Stimulated activated CD4-positive, alpha-beta T cell treated with anti-CD3 and anti-CD28 coated beads, Interleukin-1b, Interleukin-23, amount 100 ng/mL, for 48 hours (primary cell): ENCODE measurements at places on chromosomes 6 and 20.

DNA sequence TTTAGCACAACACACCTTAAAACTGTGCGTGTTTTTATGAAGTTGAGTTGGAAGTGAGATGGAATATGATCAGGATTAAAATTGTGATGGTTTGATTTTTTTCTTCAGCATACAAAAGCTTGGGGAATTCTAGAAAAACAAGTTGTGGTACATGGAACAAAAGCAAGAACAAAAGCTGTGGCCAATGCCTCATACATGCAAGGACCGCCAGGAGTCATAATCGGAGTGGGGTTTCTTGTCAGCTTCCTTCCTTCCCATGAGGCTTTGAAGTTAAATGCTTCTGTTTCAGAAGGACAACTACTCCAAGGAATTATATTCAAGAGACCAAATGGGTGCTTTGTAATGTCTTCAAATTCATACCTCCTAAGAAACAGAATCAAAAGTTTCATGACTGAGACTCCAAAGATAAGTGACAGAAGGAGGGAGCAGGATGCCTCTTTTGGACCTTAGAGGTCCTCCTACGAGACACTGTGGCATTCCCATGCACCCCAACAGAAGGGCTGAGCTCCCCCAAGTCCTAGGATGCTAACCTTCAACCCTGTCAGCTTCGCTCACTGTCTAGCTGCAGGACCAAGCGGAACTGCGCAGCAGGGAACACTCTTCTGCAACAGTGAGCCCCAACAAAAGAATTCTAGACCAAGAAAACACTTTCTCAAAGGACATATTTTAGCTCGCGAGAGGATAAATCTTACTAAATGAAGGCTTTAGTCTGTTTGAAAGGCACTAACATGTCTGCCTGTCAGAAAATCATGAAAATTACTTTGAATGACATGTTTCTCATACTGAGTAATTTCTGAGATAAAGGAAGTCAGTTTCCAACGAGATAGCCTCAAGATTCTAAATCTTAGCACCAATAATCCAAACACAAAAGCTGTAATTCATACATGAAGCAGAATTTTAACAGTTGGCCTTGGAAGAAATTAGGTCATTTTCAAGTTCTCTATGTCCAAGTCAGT lies 108.5 kb upstream of the NHSL1 start:
- no peak for DNase-seq

- DNase-seq: no peak
These were observed 73.6 kb upstream of the TRAF3IP2 start for GRCh38 chr6:111679126-111679858.

DNA sequence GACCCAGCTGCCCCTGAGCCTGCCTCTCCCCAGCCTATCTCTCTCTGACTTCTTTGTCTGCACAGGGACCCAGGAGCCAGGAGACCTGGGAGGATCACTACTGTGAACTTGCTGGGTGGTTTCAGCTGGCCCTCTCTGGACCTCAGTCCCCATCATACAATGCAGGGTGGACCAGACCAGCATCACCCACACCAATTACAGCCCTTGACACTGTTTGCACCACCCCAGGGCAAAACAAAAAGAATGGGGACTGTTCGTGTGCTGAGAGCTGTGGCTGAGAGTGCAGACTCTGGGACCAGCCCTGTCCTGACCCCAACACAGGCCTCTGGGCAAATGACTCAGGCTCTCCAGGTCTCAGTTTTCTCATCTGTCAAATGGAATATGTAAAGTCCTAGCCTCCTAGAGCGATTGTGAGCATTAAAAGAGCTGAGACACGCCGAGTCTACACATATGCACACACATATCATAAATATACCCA lies 25.4 kb downstream of the PTGIS start:
- DNase-seq: no peak

DNA sequence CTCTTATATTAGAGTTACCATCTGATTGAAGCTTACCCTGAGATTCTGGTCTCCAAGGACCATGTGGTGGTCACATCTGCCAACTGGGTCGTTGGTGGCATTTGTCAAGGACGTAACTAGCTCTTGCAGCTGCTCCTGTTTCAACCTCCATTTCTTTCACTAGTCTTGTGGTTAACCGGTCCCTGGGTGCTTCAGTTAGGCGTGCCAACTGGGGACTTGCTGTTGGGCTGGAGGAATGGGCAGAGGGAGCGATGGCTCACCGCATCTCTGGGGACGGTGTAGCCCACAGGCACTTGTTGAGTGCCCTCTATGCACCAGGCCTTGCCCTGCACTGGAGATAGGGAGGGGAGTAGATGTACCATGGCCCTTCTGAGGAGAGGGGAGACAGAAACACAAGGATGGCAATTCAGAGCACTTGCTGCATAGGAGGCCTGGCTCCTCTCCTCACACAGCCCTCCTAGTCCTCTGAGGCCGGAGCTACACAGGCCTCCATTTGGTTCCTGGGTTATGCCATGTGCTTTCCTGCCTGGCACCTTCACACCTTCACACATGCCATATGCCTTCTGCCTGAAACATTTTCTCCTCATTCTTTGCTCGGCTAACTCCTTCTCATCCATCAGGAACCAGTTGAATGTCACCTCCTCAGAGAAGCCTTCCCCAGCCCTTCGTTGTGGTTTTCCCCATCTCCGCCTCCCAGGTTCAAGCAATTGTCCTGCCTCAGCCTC lies 20.0 kb upstream of the ASXL1 start:
- no peak for DNase-seq

GRCh38 chr6:11675601-11676000 lies 103.0 kb downstream of the ADTRP start:
- no peak for DNase-seq

GRCh38 chr20:35952480-35953386 lies 1.6 kb downstream of the SCAND1 start:
- DNase-seq: no peak

- no peak for DNase-seq
These were observed 72.1 kb downstream of the SLC24A3 start for GRCh38 chr20:19284400-19285178.

DNA sequence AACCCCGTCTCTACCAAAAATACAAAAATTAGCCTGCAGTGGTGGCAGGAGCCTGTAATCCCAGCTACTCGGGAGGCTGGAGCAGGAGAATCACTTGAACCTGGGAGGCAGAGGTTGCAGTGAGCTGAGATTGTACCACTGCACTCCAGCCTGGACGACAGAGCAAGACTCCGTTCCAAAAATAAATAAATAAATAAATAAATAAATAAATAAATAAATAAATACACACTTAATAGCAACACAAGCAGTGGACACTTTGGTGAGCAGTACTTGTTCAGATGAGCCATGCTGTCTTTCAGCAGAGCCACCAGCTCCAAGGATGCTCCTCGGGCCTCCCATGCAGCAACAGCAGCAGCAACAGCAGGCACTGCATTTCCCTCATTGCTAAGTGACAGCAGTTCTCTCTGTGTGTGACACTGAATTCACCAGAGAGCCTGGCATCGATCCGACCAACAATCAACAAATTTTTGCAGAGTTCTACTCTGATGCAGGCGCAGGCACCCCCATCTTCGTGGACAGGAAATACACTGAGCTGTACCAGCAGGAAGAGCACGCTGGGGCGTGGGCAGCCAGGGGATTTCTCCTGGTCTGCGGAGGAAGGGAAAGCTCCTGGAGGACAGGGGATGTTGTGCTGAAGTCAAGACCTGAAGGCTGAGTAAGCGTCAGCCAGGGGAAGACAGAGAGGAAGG lies 54.0 kb upstream of the SNX9 start:
- no peak for DNase-seq

DNA sequence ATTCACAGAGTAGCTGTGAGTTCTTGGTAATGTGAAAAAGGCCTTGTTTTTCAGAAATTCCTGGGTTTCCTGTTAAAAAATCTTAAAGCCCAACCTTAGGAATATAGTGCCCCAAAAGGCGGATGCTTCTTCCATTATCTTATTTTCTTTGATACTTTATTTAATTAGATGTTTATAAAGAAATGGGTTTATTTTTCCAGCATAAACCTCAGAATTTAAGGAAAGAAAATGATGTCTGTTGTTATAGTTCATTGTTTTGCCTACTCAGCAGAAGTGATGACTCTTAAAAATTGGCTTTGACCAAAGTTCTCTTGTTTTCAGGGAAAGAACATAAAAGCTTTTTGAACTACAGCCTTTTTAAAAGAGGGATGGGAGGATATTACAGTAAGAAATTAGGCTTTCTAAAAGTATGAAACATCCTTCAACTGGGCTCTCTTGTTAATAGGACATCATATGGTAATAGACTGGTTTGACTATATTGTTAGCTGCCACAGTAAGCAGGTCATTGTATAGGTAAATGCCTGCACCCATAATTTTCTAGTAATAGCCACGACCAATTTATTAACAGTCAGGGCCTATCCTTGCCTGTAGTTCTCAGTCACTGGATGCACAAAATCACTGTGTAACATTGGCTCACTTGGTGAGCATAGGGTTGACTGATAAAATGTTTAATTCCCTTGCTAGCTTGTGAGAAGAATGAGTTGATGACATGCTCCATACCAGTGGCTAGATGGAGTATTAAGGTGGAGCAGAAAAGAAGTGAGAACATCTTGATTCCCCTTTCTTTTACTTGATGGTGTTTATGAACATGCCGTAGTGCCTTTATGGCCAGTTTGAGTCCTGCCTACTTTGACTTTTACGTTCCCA lies 5.2 kb downstream of the SRSF6 start:
- DNase-seq: no peak

DNA sequence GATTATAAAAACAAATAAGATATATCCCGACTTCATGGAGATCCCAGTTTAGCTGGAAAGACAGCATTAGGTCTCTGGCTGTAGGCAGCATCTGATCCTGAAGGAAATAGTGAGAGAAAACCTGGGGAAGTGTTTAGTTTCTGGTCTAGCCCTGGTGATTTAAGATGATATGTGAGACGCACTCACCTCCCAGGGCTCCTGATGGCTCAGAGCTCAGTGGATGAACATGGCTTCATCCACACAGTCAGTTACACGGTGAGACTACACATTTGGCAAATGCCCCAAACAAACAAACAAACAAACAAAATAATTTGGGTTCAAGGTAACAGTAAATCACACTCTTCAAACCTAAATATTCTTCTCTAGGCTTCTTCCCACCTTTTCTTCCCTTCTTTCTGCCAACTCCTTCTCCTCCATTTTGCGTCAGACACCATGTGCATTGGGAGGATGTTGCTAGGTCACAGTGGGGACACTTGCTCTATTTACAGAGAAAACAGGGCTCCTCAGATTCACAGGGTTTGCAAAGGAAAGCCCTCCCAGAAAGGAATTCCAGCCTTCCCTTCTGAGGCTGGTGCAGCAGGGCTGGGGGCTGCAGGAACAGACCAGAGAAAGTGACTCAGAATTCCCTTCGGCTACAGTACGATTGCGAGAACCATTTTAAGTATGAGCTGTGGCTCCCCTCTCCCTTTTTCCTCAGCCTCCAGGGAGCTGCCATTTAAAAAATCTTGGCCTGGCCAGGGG lies 59.6 kb upstream of the SALL4 start:
- no peak for DNase-seq

DNA sequence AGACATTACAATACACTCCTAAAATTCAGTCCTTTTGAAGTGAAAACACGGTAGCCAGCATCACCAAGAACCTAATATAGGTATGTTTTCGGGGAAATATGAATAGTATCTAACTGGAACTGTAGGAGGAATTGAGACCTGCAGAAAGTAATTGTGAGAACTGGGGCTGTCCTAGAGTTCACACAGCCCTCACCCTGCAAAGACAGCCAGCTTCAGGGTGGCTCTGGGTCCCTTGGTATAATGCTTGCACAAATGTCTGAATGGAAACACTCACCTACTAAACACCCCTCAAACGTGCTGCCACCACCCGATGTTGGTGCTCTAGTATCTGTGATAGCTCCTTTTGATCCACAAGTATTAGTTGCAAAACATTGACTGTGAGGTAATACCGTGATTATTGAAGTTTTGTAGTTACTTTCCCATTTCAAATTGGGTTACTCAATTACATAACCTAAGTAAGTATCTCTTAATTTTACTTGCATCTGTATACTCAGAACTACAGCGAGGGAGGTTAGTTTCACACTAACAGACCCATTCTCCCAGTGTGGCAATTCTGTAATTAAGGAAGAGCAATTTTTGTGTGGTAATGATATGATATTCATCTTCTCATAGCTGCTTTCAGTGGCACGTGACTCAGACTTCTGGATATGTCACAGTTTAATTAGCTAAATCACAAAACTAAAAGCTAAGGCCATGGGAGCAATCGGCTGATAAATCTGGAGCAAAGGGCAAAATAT lies 129.5 kb downstream of the INSM1 start:
- peak; percentile 38 for DNase-seq

GRCh38 chr6:144343701-144344428 lies 58.7 kb downstream of the UTRN start:
- no peak for DNase-seq

- DNase-seq: no peak
These were observed 21.5 kb downstream of the COL9A3 start for GRCh38 chr20:62838128-62838891.

DNA sequence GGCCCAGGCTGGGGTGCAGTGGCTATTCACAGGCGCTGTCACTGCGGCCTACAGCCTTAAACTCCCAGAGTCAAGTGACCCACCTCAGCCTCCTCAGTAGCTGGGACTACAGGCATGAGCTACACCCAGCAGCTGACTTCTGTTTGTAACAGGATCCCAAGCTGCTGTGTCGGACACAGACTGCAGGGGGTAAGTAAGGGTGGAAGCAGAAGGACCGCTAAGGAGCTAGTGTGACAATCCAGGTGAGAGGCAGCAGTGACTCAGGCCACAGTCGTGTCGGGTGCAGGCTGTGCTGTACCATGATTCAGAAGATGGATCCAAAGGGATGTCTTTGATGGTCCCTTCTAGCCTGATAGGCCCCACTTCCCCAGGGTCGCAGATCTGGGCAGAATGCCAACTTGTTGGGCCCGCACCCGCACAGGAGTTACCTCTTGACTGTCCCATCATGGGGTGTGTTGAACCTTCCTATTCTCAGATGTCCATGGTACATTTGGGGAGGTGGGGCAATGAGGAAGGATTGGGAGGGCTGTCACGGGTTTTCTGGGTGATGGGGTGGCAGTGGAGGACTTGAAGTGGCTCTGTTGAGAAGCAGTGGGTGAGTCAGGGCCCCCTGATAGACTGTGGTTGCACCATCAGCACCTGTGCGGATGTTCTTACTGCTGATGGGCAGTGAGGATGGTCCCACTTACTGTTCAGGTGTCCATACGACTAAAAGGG lies 25.3 kb downstream of the AAR2 start:
- no peak for DNase-seq

DNA sequence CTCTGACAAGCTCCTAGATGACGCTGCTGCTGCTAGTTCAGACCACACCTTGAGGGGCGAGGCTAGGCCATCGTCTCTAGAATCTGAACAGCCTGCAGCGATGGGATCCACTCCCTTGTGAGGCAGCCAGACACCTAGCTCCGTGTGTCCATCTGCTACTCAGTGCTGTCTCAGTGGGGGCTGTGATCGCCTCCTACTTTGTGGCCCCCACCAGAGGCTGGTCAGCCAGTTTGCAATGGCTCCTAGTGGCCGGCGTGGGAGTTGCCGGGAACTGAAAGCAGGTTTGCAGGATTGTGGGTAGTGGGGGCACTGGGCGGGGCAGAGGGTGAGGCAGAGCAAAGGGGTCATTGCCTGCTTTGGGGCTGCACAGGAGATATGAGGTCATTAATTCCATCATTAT lies 2.8 kb downstream of the CCN5 start:
- DNase-seq: no peak

- DNase-seq: peak; percentile 50
These were observed 302.5 kb downstream of the DHX35 start for GRCh38 chr20:39264506-39265172.

GRCh38 chr6:117309069-117309468 lies 43.7 kb downstream of the VGLL2 start:
- DNase-seq: no peak
